ENCODE measurements at places on chromosomes 1 and 21.

GRCh38 chr1:233112186-233113008 lies 162.0 kb downstream of the NTPCR start:
- no peak for DNase-seq

GRCh38 chr1:39673215-39673614 lies 1.3 kb upstream of the NT5C1A start:
- DNase-seq = no peak

DNA sequence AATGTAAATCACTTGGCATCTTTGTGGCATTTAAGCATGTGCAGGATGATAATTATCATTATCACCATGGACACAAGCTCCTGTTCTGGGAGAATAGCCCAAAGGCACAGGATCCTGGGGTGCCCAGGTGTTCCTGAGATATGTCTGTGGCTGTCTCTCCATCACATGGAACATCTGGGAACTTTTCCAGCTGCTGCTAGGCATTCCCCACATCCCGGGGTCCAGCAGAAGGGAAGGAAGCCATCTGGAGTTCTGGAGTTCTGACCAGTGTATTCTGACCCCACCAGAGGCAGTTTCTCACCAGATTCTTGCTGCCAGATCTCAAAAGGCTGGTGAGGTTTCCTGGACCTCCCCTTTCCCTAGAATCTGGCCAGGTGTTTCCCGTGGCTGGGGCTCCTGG lies 259.7 kb upstream of the VAMP3 start:
- no peak for DNase-seq

DNA sequence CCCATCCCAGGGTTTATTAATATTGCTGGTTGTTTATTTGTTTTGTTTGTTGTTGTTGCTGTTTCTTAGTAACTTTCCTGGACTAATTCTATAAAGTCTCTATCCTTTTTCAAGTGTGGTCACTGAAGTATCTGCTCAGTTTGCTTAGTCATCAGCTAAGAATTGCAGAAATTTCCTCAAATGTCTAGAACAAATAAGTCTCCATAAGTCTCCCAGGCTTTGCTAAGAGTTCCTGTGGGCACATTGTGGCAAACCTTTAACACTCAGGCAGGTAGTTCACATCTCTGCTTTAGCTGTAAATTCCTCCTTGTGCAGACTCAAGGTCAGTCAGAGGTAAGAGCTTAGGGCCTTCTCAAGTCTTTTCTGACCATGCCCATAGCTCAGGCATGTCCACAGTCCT lies 38.9 kb upstream of the C1orf185 start:
- DNase-seq = peak; percentile 44

- no peak for DNase-seq
These were observed 616.9 kb downstream of the AJAP1 start for GRCh38 chr1:5271264-5271663.

DNA sequence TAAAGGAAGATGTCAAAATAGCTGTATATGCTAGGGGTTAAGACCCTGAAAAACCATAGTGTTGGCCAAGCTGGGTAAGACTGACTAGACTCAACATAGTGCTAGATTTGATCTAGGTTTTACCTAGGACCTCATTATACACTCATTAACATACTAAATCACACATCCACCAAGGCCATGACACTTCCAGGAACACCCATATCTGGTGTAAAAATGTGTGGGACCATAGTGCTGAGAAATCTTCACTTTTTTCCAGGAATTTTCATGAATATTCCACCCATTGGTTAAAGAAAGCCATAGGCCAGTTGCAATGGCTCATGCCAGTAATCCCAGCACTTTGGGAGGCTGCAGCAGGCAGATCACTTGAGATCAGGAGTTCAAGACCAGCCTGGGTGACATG lies 34.0 kb upstream of the ACADM start:
- DNase-seq = no peak

DNA sequence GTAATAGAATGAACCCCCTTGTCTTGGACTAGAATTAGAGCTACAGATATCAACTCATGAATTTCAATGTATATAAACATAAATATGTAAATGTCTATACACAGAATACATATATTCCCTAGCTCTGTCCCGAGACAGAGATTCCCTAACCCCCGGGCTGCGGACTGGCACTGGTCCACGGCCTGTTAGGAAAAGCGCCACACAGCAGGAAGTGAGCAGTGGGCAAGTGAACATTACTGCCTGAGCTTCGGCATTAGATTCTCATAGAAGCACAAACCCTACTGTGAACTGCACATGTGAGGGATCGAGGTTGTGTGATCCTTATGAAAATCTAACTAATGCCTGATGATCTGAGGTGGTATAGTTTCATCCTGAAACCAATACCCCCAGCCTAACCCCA lies 51.2 kb downstream of the PIK3R3 start:
- DNase-seq = no peak

- DNase-seq = peak; percentile 37
These were observed 28.2 kb downstream of the VAV3 start for GRCh38 chr1:107936498-107937481.

DNA sequence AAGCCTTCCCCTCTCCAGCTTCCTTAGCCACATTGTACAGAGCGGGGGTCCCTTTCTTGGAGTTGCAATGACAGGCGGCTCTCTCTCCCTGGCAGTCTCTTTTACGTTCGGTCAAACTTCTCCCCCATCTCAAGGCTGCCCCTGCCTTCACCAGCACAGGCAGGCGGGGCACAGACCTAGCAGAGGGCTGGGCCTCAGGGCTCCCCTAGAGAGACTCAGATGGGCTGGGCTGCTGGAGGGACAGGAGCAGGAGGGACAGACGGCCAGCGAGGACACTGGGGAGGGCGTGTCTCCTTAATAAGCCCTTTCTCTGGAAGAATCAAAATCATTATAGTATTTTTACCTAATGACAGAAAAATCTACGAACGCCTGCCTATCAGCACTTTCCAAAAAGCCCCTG lies 79.6 kb downstream of the CASZ1 start:
- no peak for DNase-seq

- no peak for DNase-seq
These were observed 138.8 kb upstream of the NBPF11 start for GRCh38 chr1:148290881-148291280.

GRCh38 chr1:45007311-45007710 lies 3.8 kb downstream of the HECTD3 start:
- DNase-seq = no peak

DNA sequence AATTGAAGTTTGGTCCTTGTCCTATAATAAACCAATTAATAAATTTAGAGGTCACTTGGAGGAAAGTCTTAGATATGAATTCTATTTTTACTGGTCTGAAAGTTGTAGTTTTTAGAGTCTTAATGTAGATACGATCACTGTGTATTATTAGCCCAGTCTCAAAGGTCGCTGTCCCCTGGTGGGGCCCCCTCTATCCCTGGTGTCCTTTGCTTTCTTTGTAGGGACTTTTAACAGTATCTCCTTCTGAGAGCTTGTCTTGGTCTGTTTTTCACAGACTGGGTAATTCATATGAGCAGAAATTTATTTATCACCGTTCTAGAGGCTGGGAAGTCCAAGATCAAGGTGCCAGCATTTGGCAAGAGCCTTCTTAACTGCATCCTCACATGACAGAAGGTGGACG lies 18.5 kb downstream of the CHD1L start:
- no peak for DNase-seq

- no peak for DNase-seq
These were observed 45.1 kb downstream of the FBXO42 start for GRCh38 chr1:16307222-16307621.

DNA sequence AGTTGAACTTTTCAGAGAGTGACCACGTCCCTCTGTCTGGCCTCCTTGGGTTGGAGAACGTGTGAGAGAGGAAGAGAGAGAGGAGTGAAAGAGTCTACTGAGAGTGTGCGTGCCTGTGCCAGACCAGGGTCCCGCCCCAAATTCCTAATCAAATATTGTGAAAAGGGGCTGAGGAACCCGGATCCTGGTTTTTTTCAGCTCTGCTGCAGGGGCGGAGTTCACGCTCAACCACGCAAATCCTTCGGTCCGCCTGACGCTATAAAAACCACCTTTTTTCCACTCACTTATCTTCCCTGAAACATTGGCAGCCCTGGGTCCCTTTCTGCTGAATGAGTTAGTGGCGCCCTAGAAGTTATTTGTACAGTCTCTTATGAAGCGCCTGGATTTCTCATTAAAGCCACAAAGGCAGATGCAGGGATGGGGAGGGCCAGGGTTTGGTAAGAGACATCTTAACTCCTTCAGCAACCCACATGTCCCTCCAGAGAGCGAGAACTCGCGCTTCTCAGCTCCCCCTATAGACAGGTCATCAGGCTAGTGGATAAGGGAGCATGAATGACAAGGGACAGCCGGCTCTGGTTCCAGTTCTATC lies at the start of gene FMOD:
FMOD (minus strand) TSS at position 86 of the 589 bp plus-strand sequence. CDS start 2,852 bp downstream, outside the sequence.
- DNase-seq = no peak

GRCh38 chr1:22297999-22298398 lies 153.7 kb upstream of the ZBTB40 start:
- DNase-seq = no peak

- DNase-seq = no peak
These were observed 189.1 kb downstream of the KAZN start for GRCh38 chr1:14787604-14788003.

DNA sequence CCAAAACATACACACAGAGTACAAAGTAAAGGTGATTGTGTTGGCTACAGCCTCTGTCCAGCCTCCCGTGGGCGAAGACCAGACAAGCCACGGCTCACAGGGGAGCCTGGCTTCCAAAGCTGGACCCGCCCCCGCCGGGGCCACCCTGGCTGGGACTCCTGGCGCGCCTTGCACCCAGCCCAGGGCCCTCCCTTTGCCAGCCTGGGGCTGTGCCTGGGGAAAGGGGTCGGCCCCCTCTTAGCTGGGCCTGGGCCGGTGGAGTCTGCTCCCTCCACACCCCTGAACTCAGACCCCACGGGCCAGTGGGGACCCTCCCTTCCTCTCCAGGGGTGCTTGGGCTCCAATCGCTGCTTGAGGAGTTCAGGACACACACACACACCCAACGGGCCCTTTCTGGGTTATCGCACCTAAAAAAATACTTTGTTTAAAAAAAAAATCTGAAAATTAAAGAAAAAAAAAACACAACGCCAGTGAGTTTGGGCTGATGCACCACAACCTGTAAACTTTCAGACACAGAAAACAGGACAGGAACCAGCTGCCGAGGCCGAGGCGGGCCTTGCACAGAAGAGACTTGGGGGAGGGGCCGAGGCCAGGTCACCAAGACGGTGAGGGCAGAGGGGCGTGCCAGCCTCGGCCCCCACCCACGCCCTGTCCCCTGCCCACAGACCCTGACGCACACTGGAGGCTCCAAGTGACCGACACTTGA lies 56.3 kb downstream of the KCNAB2 start:
- DNase-seq = no peak

DNA sequence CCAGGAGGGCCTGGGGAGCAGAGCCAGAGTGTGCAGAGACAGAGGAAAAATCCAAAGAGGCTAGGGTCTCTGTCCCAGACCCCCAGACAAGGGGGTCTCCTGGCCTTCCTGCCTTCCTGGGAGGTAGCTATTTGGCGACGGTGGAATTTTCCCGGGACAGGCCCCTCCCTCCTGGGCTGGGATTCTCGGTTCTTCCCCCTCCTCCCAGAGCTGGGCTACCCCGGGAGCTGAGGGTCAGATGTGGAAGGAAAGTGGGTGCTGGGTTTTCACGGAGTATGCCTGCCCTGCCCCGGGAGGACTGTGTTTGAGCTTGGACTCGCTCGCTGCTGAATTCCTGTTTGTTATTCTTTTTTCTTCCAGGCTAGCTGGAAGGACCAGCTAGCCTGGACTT lies 759 bp downstream of the AMPD2 start:
- DNase-seq = no peak

DNA sequence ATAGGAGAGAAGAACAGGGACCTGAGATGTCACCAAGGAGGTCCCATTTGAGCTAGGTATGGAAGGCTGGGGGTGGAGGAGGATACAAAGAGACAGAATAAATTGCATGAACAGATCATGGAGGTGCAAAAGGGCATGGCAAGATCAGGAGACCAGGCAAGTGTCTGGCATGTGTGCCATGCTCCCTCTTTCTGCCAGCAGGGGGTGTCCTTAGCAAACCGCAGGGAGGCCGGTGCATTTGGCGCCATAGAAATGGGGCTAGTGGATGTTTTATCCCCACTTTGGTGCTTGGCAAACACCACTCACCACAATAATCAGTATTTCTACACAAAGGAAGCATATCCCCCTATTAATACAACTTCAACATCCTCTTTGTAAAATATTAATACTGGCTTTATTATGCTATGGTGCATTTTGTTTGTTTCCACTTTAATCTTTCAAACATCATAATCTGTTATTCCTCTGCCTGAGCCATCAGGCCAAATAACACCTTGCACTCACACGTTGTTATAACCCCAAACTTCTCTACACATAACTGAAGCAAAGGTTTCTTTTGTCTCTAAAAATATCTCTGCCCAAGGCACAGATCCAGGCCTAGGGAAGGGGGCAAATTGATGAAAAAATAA lies 25.9 kb downstream of the S100A6 start:
- no peak for DNase-seq

DNA sequence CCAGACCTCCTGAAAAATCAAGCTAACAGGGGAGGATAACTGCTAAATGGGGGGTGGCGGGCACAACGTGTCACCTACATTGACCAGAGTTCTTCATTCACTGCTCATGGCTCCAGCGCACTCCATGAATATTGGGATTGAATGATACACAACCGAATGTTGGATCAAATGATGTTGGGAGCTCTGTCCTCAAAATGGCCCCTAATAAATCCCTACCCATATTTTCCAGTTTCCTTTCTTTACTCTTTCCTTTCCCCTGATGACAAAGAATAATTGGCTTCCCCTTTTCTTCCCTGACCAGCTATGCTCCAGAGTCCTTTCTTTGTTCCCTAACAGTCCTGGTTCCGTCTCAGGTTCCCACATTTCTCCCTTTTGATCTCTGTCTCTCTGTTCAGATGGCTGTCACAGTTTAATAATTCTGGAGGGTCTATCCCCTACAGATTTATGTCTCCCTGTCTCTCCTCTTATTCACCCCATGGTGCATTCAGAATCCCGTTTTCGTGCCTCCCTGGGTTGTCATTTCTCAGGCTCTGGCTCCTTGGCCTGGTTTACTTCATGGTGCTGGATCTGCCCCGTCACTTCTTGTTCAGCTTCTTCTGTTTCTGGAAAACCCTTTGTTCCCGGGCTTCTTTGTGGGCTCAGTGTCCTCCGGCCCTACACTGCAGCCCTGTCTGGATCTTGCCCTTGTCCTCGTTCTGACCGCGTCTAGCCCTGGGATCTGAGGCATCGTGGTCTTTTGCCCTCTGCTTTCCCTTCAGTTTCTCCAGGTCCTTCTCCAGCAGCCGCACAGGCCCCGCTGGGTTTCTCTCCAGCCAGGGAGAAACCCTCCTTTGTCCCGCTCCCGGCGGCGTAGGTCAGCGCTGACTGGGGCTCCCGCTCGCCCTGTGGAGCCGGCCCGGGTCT lies 78.3 kb downstream of the NDUFS5 start:
- no peak for DNase-seq

- no peak for DNase-seq
These were observed 3.0 kb downstream of the ZC3H12A start for GRCh38 chr1:37477198-37477931.

DNA sequence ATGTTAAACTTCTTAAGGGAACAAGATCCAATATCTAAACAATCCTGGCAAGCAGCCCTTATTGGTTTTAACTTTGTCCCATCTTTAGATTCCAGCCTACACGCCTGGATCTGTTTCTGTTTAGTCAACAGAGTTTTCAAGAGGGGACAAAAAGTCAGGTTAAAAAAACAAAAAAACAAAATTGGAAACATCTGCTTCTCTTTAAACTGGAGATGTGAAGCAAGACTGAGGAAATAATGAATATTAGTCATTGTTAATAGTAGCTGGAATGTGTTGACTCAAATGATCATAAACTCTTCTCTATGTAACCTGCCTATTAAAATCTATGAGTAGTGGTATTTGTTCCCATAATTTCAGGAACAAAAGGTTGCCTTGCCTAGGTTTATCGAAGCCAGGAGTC lies 55.0 kb downstream of the NID1 start:
- no peak for DNase-seq

- no peak for DNase-seq
These were observed 23.3 kb upstream of the CDK18 start for GRCh38 chr1:205481218-205481617.

Measured in HCT116 (cell line).